ENCODE measurements at places on chromosomes 16 and 17. TPM values are rescaled to one million over a fixed set of nuclear protein-coding genes. Genes with fewer than 3 reads are reported as not detected.

Gene IGFALS
- not detected for total RNA-seq

Gene AMFR
- 191 TPM for total RNA-seq

Gene RASL10B
- 7.4 TPM for total RNA-seq

Gene SLC7A6
- total RNA-seq: 31.7 TPM

Gene BOLA2B
- 64.8 TPM for total RNA-seq

Gene IRX5
- 0.60 TPM for total RNA-seq

Gene HOXB5
- not detected for total RNA-seq

Gene BIRC5
- 4.8 TPM for total RNA-seq

Gene CTRL
- total RNA-seq: under 0.01 TPM

Gene GPR179
- under 0.01 TPM for total RNA-seq

Gene TBC1D3I
- not detected for total RNA-seq

Gene GPRC5C
- 0.09 TPM for total RNA-seq

Gene ADAM11
- 0.69 TPM for total RNA-seq

Gene ST6GALNAC2
- total RNA-seq: 0.55 TPM

Gene ABCA9
- total RNA-seq: 1.8 TPM

Gene GPR142
- not detected for total RNA-seq

Gene KRT9
- total RNA-seq: not detected

Gene WSCD1
- 0.05 TPM for total RNA-seq

Gene NDRG4
- 11.3 TPM for total RNA-seq

Gene TAC4
- total RNA-seq: not detected

Gene SRCIN1
- not detected for total RNA-seq

Gene PIMREG
- 13.7 TPM for total RNA-seq

Gene ZBTB4
- total RNA-seq: 19.6 TPM

Gene ELMO3
- total RNA-seq: 0.42 TPM

Gene CCL17
- not detected for total RNA-seq

Gene PEMT
- 19.9 TPM for total RNA-seq

Gene CAPNS2
- total RNA-seq: 1.2 TPM

Gene DRG2
- total RNA-seq: 31.2 TPM

Gene KRT33B
- total RNA-seq: 0.30 TPM

Gene MAP2K6
- 0.37 TPM for total RNA-seq

Gene FXR2
- total RNA-seq: 50.5 TPM

Gene GFAP
- 1.5 TPM for total RNA-seq

Gene NPW
- total RNA-seq: 0.65 TPM

Gene MT1G
- total RNA-seq: not detected

Gene CIBAR2
- total RNA-seq: not detected

Gene TBX6
- not detected for total RNA-seq

Gene CFAP97D1
- total RNA-seq: not detected

Gene RNF222
- not detected for total RNA-seq

Gene SLC6A4
- total RNA-seq: not detected

Gene TEX19
- total RNA-seq: not detected

Gene PTGES3L
- total RNA-seq: 0.89 TPM

Gene DCTN5
- 117 TPM for total RNA-seq

Gene HOXB6
- total RNA-seq: 5.3 TPM

Data from smooth muscle cell of the umbilical artery (primary cell).